ENCODE measurements at places on chromosomes 2 and 18. TPM values are rescaled to one million over a fixed set of nuclear protein-coding genes. Genes with fewer than 3 reads are reported as not detected.

AGXT gene
- total RNA-seq, result not detected

SLC66A2 gene
- 25.3 TPM for total RNA-seq

STAM2 gene
- total RNA-seq, result 35.3 TPM

GBX2 gene
- total RNA-seq, result 1.2 TPM

IAH1 gene
- total RNA-seq, result 31.1 TPM

DHRS9 gene
- not detected for total RNA-seq

DPP4 gene
- total RNA-seq, result 6.7 TPM

ANKRD44 gene
- total RNA-seq, result 7.2 TPM

RUFY4 gene
- not detected for total RNA-seq

ST8SIA5 gene
- 0.36 TPM for total RNA-seq

- no peak for DNase-seq
Measured at GRCh38 chr2:84858937-84859336, 21.9 kb downstream of the TRABD2A start.

DNA sequence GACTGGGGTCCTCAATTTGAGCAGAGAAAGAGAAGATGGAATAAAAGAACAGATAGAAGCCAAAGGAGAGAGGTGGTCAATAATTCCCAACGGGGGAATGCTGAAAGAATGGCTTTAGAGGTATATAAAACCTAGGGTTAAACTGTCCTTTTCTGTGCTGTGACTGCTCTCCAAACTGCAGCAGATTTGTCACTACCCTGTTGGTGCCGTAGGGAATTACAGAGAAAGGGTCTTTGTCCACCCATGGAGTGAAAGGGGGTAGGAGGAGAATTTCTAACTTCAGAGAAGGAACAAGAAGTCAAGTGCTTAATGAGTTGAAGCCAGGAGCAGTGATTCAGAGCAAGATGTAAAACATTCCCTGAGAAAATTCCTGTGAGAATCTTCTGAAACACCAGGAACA, 486.5 kb downstream of the NUP35 start:
- no peak for DNase-seq

- DNase-seq, result no peak
Measured at GRCh38 chr2:240597054-240597418, 10.5 kb downstream of the CAPN10 start.

- DNase-seq, result no peak
Measured at GRCh38 chr2:96531366-96531765, 5.2 kb upstream of the ARID5A start.

DNA sequence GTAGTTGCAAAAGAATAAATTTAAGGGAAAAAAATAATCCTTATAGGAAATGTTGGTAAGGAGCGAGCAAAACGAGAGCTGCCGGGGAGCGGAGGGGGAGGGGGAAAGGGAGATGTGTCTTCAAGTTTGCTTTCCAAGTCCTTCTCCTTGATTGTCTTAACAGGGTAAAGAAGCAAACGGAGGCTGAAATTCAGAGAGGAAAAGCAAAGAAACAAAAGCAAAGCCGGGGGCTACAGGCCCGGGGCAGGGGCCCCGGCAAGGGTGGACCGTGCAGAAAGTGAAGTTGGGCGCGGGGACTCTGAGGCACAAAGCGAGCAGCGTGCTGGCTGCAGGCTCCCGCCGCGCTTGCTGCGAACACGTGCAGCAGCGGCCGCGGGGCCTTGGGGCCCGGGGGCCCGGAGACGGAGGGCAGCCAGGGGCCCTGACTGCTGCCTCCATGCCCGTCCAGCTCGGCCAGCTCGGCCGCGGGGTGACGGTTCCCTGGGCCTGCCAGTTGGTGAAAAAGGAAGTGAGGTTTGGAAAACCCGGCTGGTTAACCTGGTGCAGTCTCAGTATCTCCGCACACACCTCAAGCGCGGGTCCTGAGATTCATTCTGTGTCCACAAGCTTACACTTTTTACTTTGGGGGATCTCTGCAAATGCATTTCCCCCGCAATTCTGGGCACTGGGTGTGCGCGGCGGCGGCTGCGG, 4.1 kb downstream of the BCL11A start:
- DNase-seq, result no peak

- peak; percentile 71 for DNase-seq
Measured at GRCh38 chr2:232139786-232140562, 178.5 kb downstream of the DIS3L2 start.

GRCh38 chr2:241357531-241357930, 1.4 kb downstream of the FARP2 start:
- no peak for DNase-seq

GRCh38 chr2:112029164-112029563, 25.9 kb upstream of the TMEM87B start:
- DNase-seq, result no peak

DNA sequence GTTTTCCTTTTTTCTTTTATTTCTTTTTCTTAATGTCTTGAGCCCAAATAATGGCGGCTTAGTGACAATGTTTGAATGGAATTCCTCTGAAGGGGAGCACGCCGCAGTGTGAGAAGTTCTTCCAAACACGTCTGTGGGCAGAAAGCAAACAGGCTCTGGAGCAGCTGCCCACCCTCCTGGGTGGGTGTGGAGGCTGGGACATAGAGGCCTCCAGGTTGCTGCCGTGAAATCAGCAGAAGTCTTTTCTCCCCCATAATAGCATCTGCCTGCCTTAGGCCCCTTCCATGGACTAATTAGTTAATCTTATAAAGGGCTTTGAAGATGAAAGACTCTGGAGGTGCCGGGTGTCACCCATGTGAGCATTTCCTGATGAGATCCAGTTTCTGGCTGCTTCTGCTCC, 213.9 kb downstream of the SH3RF3 start:
- DNase-seq, result no peak

GRCh38 chr2:18412980-18413675, 147.3 kb downstream of the RDH14 start:
- peak; percentile 46 for DNase-seq

- no peak for DNase-seq
Measured at GRCh38 chr2:111952871-111953452, 54.6 kb downstream of the MERTK start.

DNA sequence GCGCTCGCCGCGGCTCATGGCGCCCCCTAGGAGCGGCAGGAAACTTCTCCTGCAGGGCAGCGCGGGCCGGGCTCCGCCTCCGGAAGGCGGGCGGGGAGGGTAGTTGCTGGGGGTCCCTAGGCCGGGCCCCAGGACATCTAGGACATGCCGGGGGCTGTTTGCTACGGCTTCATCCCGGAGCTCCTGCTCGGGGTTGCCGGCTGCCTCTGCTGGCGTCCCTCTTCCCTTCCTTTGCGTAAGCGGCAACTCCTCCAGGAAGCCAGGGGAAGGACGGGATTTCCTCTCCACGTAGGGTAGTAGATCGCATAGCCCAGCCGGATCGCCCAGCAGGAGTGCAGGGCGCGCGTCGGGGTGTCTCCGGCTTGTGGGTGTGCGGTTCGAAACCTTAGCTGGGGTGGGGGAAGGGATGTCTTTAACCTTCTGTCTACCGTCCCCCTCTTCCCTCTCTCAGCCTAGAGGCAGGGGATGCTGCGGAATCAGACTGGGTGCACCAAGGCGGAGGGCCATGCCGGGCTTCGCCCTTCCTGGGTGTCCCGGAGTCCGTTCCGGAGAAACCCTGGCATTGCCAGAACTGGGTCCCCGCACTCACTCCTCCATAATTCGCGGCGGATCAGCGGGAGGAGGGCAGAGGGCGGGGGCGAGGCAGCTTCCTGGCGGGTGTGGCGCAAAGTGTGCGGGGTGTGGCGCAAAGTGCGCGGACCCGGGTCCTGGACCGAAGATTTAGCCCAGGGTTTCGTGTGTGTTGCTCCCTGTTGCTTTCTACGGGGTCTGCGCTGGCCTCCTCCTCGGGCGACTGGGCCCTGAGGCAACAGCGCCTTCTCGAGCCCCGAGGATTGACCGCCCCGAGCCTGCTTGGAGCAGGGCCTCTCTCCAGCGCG, 12.2 kb upstream of the SKOR2 start:
- DNase-seq, result no peak

DNA sequence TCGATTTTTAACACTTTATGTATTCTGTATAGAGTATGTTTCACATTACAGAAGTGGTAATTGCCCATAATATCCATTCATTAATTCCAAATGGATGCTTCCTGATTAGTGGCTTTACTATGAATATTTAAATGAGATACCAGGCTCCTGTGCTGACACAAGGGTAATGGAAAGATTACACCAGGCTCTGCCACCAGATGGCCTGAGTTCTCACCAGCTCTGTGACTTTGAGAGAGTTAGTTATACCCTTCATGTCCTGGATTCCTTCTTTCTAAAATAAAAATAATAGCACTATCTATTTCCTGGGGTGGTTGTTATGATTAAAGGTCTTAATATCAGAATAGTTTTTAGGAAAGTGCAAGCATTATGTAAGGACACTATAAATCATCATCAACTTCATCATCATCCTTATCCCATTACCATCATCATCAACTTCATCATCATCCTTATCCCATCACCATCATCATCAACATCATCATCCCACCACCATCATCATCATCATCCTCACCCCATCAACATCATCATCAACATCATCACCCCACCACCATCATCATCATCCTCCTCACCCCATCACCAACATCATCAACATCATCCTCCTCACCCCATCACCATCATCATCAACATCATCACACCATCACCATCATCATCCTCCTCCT, 151.8 kb downstream of the DNER start:
- DNase-seq, result no peak

DNA sequence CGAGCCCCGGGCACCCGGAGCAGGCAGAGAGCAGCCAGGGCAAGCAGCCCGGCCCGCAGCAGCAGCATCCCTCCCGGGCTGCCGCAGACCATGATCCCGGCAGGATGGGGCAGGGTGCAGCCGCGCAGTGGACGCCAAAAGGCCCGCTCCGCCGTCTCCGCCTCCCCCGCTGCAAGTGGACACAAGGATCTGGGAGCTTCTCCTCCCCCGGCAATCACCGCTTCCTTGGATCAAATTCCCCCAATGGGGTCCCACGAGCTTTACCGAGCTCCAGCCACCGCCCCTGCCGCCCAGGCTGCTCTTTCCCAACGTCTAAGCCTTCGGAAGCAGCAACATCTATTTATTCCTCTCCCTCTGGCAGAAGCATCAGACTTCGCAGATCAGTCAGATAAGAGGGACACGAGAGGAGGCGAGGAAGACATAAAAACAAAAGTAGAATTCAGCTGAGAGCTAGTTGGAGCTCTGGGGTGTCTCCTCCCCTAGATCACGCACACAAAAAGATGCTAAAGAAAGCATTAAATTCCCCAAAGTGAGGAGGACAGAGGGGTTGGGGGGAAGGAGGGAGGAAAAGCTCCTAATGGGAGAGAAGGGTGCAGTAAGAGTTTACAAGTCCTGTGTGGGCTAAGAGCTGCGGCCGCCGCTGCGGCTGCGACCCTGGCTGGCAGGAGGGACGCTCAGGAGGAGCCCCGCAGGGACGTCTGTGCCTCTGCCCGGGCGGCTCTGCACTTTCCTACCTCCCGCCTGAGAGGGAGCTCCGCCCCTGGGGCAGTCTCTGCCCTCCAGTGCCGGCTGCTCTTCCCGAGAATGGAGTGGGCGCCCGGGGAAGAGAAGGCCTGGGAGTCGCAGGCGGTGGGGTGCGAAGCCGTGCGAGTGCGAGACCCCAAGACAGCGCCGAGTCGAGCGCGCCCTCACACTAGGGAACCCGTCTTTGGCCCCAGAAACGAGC, at the start of gene FRZB:
Gene FRZB, minus strand, starts transcription at position 177 of the 946 bp plus-strand sequence. Its CDS starts 85 bp downstream, at position 92.
- DNase-seq, result peak; percentile 78

GRCh38 chr2:38850045-38850444, 25.7 kb downstream of the DHX57 start:
- no peak for DNase-seq

GRCh38 chr18:59744271-59744721, 47.1 kb upstream of the CCBE1 start:
- peak; percentile 97 for DNase-seq

GRCh38 chr2:197248623-197249022, 62.0 kb downstream of the ANKRD44 start:
- peak; percentile 10 for DNase-seq

DNA sequence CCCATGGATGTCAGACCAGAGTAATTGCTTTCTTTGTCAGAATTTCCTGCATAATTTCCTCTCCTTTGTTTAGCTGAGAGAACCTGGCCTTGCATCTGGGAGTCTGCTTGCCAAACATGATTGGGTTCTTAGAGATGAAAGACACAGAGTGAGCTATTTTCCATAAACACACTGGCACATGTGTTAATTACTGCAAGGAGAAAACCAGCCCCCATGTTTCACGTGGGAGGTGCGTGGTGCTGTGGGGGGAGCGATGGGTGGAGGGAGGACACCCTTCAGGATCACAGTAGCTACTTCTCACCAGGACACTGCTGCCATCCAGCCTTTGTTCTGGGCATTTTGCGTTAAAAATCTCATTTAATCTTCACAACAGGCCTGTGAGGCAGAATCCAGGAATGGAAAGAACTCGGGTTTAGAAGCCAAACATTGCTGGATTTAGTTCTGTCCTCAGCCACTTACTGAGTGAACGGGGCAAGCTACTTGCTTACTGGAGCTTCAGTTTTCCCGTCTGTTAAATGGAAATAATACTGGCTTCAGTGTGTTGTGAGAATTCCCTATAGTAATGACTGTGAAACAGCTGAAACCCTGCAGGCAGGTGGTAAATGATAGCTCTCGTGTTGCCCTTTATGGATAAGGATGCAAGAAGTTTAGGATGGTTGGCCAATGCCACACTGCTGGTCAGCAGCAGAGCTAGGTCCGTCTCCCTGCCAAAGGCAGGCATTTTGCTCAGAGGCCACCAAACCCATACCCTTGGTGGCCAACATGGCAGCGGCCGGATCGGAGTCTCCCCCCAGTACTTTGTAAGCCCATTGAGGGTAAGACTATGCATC, 100.1 kb upstream of the ASAP2 start:
- peak; percentile 60 for DNase-seq

GRCh38 chr2:144067506-144067905, 452.4 kb downstream of the ZEB2 start:
- DNase-seq, result no peak

DNA sequence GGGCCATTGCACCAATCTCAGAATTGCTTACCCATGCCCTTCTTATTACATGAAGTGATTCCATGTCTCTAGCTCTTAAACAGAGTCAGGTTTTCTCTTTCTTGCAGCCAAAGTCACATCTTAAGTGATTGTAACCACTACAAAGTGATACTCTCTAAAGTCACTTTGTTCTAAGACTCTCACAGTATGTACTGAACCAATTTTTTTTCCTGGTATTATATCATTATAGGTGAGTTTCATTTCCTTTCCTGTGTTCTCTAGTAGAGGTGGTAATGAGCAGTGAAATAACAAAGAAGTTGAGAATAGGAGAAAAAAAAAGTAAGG, 66.3 kb upstream of the DARS1 start:
- DNase-seq, result no peak

DNA sequence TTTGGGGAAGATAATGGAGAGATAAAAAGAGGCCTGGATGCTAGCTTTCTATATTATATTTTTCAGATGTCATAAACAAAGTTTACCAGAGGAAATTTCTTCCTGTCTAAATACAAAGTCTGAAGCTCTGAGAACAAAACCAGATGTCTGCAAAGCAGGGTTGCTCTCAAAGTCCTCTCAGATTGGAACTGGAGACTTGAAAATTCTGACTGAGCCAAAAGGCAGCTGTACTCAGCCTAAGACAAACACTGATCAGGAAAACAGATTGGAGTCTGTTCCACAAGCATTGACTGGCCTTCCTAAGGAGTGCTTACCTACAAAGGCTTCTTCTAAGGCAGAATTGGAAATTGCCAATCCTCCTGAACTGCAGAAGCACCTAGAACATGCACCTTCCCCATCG, 25.1 kb downstream of the KDM3A start:
- DNase-seq, result no peak

- no peak for DNase-seq
Measured at GRCh38 chr18:36627637-36628036, 201.2 kb downstream of the TPGS2 start.
